ENCODE measurements at places on chromosomes 4 and X.
A peak's percentile ranks its signal among the peaks of the same experiment; 100 is the strongest.

DNA sequence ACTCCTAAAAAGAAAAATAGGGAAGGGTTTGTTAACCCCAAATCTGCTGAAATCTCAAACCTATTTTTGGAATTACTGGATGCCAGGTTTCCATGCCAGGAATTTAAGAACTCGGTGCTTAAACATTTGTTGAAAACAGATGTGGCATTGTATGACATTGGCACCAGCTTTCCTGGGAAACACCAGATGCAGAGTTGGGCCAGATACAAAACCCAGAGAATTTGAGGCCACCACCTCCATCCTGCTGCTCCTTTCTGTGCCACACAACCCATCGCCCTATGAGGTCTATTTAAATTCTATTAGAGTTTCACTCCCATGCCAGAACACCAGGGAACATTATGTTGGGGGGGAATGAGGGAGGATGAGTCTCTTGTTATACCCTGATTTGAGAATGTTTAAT lies 71.7 kb downstream of the ARAP2 start:
- no peak for DNase-seq

DNA sequence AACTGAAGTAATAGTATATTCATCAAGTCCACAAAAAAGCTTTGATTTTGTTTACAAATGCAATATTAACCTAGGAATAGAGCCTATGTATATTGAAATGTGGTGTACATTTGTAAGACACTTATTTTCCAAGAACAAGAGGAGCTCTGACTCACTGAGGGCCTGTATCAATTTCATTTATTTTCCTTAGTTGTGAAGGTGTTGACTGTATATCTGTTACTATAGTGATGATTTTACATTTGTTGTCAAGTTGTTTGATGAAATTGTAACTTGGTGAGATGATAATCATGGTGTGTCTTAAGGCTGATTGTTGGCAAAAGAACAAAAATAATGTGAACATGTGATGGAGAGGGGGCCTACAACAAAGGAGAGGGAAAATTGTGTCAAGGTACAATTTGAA lies 274.9 kb upstream of the TEX13A start:
- DNase-seq: no peak

DNA sequence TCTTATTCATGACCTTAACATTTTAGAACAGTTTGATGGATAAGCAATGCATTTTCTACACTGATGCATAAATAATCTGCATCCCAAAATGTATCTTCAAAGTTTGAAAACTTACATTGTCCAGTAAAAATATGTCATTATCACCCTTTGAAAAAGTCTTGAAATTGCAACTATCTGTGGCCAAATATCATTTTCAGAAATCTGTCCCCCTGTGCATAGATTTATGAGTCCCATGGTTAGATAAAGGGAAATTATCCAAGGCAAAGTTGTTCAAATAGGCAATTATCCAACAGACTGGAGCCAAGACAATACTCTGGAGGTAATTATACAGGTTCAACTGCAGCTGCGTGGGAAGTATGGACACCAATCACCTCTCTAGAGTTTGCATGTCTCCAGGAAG lies 182.5 kb upstream of the INTU start:
- DNase-seq: no peak

DNA sequence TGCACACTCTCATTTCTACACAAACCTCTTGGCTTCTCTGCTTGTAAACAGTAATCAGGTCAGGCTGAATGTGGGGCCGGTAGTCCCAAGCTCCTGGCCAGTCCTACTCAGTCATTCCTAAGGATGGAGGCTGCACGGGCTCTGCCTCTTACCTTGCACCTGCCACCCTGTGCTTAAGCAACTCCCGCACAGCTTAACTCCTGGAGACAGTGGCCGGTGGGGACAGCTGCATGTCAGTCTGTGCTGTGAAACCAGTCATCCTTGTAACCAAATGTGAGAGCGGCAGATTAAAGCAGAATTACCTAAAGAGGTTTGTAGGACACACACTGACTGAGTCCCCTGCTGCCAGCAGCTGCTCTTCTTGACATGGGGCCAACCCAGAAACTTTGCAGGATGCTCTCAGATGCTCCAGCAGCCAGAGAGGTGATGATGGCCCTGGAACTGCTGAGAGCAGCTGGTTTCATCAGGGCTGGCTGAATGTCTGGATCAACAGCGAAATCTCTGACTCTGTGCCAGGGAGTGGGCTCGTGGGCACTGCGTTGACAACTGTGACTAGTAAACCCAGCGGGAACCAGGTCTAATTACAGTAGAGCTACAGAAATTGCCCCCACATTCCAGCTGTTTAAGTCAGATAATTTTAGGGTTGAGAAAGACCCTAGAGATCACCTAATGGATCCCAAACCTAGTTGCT lies 123.7 kb downstream of the ANAPC4 start:
- no peak for DNase-seq

GRCh38 chr4:157674699-157675098 lies 454.2 kb downstream of the GRIA2 start:
- no peak for DNase-seq

- no peak for DNase-seq
Observed at GRCh38 chrX:71320126-71320525, 18.6 kb downstream of the ITGB1BP2 start.

DNA sequence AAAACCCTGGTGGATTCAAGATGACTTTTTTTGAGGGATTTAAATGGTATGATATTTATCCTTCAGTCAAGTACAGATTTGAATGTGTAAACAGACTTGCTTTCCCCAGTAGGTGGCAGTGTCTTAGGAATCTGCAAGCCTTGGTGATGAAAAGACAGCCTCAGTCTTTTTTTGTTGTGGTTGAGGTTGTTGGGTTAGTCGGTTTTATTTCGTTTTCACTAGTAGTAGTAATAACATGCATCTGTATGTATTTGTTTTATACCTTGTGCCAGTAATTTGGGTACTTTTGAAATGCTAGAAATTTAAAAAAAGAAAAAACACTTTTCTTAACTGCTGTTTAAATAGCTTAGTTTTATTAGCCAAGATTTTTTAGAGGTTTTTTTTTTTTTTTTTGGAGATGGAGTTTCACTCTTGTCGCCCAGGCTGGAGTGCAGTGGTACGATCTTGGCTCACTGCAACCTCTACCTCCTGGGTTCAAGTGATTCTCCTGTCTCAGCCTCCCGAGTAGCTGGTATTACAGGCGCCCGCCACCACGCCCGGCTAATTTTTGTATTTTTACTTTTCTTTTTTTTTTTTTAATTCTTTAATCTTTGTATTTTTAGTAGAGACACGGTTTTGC lies 39.2 kb downstream of the COPS4 start:
- DNase-seq: peak; percentile 51

DNA sequence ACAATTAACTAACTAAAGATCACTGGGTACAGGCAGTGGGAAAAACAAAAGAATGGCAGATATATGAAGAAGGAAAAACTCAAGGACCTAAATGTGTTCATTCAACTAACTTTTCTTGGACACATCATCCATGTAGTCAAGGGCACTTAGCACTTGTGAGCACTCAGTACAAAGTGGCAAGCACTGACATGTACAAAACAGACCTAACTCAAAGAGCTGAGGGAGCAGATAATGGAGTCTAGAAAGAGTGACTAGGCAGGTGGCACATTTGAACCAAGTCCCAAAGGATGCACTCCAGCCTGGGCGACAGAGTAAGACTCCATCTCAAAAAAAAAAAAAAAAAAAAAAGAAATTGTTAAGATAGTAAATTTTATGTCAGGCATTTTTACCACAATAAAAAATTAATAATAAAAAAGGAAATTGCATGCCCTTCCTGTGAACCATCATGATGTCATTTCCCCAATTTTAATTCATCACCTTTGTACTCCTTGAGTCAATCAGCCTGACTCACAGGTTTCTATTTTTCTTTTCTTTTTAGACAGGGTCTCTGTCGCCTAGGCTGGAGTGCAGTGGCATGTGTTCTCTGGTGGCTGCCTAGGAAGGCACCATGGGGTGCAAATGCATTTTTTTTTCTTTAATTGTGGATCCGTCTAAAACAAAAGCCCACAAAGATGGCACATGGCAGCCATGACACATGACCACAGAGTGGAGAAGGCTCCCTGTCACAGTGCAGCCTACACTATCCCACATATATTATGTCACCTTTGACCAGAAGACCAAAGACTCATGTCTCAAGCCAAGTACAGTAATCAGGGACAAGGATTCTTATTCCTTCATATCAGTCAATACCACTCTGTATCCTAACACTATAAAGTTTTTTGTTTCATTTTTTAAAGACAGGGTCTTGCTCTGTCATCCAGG lies 91.9 kb downstream of the CHST7 start:
- DNase-seq: no peak

DNA sequence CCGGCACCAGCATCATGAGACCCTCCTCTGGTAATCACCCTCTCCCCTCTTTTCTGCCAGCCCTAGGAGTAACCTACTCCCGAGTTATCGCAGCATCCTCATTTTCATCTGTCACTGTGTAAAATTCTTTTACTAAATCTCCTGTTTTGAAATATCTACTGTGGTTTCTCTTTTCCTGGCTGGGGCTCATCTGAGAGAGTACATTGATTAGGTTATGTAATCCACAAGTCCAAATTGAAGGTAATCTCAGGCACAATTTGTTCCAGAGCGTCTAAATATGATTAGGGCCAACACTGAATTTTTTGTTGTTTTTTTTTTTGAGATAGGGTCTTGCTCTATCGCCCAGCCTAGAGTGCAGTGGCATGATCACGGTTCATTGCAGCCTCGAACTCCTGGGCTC lies 142.4 kb downstream of the SMIM20 start:
- no peak for DNase-seq

GRCh38 chr4:6573551-6573950 lies 1.4 kb upstream of the MAN2B2 start:
- no peak for DNase-seq

- no peak for DNase-seq
Observed at GRCh38 chrX:116198810-116199209, 28.3 kb downstream of the AGTR2 start.

GRCh38 chr4:183935355-183936005 lies 30.4 kb downstream of the STOX2 start:
- no peak for DNase-seq

- no peak for DNase-seq
Observed at GRCh38 chr4:51880016-51880915, 37.3 kb downstream of the DCUN1D4 start.

DNA sequence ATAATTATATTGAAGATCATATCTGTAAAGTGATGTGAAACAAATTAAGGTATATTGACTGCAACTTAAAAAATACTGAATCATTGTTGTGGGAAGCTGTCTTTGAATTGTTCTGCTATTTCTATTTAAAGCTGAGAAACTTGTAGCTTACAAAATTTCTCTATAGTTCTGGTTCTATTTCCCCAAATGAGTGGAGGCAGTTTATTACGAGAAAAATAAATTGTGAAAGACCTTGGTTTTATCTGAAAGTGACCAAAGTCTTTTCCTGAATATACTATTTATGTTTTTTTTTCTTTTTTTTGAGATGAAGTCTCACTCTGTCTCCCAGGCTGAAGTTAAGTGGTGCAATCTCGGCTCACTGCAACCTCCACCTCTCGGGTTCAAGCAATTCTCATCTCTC lies 165.4 kb downstream of the SH3BGRL start:
- DNase-seq: no peak

DNA sequence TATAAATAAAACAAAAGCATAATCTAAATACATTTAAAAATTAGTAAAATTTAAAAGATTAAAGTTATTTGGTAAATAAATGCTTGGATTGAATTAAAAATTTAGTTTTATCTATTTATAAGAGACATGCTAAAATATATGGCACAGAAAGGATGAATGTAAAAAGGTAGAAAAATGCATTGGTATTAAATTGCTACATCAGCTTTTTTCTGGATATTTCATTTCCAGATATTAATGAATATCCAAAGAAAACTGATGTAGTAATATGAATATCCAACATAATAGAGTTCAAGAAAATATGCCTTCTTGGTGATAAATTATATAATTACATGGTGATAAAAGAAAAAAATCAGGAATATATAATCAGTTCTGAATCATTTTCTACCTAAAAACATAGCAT lies 1743.9 kb downstream of the RPA4 start:
- DNase-seq: no peak

- no peak for DNase-seq
Observed at GRCh38 chrX:68915778-68916177, 87.0 kb downstream of the EFNB1 start.

- no peak for DNase-seq
Observed at GRCh38 chr4:159177265-159178150, 74.6 kb downstream of the RAPGEF2 start.

DNA sequence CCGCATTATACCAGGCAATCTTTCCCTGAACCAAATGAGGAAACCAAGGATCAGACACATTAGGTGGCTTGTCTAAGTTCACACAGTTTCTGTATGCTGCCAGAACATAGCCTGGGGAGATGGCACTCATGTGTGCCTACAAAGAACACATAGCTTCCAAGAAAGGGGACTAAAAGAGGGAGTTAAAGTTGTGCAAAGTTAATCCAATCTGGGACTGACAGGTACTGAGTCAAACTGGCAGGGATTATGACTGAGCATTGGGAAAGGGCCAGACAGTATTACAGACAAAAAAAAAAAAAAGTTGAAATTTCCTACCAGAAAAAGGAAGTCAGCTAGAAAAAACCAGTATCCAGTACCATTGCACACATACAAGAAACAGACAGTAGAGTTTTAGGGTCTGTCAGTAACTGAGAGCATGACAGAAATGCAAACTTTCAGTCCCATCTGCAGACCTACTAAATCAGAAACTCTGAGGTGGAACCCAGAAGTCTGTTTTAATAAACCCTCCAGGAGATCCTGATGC lies 37.2 kb downstream of the ADAMTS3 start:
- no peak for DNase-seq

GRCh38 chrX:71586929-71587328 lies 8.7 kb downstream of the GCNA start:
- DNase-seq: no peak

- no peak for DNase-seq
Observed at GRCh38 chr4:137474711-137475301, 57.5 kb downstream of the PCDH18 start.

GRCh38 chr4:181105487-181105886 lies 1137.7 kb upstream of the TENM3 start:
- DNase-seq: no peak

GRCh38 chrX:119687661-119688413 lies 5.1 kb downstream of the SEPTIN6 start:
- DNase-seq: no peak

GRCh38 chr4:112702892-112703291 lies 65.9 kb downstream of the LARP7 start:
- DNase-seq: no peak

DNA sequence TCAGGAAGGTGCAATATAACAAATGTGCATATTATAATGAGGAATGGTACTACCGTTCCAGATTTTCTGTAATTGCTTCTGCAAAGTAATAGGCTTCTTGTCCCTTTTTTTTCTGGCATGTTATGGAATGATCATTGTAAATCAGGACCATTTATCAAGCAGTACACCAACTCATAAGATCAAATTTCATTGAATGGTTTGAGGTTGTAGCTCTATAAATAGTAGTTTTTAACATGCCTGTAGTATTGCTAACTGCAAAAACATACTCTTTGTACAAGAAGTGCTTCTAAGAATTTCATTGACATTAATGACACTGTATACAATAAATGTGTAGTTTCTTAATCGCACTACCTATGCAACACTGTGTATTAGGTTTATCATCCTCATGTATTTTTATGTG lies 12.6 kb downstream of the IBSP start:
- no peak for DNase-seq

All from naive thymus-derived CD8-positive, alpha-beta T cell (primary cell).